ENCODE measurements at places on chromosomes 3 and 15. TPM values are rescaled to one million over a fixed set of nuclear protein-coding genes. Genes with fewer than 3 reads are reported as not detected.

Gene CCDC39
- under 0.01 TPM for total RNA-seq

- DNase-seq: no peak
These were observed 329.6 kb downstream of the UACA start for GRCh38 chr15:70433586-70434324.

Gene MYO5C
- total RNA-seq: under 0.01 TPM

DNA sequence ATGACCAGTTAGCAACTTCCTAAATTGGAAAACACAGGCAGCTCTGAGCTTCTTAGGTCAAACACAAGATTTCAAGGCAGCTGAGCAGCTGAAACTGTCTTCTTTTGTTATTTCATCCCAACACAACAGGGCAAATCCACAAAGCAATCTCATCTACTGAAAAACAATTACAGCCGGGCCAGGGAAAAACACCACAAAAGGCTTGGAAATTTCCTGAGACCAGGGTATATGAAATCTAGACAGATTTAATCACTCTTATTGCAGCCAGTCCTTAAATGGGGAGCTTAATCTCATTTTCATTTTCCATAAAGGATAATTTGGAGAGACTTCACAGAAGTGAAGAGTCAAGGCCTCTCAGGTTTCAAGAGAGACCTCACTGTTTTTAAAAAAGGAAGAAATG is 181.8 kb downstream of the SSR3 start:
- no peak for DNase-seq

GRCh38 chr3:15497964-15498363 is 23.5 kb downstream of the COLQ start:
- DNase-seq: no peak

- peak; percentile 25 for DNase-seq
These were observed 59.1 kb downstream of the TRIM42 start for GRCh38 chr3:140736863-140737460.

DNA sequence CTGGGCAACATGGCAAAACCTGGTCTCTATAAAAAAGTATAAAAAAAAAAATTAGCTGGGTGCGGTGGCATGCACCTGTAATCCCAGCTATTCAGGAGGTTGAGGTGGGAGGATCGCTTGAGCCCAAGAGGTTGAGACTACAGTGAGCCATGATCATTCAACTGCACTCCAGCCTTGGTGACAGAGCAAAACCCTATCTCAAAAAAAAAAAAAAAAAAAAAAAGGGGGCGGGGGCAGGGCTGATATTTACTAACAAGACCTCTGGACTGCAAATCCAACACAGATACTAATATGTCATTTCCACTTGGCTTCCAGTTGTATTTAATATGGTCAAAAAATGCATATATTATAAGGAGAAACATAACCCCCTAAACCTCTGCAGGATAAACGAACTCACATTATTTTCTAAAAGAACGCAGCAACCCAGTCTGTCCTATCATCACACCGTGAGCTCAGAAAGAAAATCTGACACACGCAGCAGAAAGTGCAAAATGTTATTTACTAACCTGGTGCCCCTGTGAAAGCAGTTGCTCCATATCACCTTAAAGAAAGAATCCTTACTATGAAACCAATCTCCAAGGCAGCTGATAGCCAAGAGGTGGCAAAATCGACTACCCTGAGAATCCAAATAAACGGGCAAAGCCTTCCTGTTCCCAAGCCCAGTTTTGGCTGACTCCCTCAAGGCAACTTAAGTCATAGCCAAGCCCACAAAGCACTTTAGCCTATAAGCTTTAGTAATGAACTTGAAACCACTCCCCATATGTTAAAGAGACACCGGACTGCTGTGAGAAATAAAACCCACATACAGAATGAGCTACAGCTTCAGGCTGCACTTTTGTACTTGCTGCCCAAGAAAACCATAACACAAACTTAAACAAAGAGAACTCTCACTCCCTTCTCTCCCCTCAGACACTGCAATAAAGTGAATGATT is 39.3 kb downstream of the PLD1 start:
- DNase-seq: peak; percentile 92

Gene CADPS
- total RNA-seq: 33.1 TPM

Gene HSPBAP1
- 12.4 TPM for total RNA-seq

DNA sequence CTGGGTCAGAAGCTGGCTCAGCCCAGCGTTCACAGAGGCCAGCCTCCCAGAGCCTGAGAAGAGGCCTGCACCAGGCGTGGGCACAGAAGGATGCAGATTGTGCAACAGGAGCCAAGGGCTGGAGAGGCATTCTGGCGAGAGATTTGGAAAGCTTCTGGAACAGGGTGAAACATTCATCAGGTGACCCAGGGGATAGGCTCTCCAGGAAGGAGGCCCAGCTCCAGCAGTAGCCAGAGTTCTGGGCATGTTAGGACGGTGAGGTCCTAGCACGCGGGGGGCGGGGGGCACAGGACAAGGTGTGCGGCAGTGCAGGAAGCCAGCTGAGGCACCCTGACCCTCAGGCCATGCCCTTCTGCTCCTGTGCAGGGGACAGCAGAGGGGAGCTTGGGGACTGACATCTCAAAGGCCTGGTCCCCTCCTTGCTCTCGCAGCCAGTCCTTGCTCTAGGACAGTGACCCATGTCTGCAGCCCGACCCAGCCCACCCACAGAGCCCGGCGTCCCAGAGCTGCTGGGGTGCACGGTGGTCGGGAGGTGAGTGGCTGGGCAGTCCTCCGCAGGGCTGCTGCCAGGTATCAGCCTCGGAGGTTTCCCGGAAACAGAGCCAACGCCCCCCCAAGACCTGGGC is 111.7 kb upstream of the KLF13 start:
- peak; percentile 81 for DNase-seq

DNA sequence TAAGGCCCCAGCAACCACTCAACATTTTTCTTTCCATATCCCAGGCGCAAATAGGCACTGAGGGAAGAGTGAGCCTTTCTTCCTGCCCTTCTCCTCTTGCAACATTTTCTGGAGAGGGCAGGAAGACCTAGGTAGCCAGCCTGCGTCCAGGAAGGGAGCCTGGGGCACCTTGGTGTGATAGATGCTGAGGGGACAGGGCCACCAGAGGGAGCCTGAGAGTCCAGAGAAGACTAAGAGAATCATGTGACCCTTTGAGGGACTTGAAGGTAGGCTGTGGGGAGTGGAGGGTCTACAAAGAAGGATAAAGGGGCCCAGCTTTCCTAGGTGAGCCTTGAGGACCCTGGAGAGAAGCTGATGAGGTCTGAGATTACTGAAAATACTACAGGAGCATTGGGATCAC is 346.6 kb downstream of the CNTN6 start:
- no peak for DNase-seq

Gene STAC
- total RNA-seq: 6.8 TPM

Gene MORC1
- not detected for total RNA-seq

- no peak for DNase-seq
These were observed 23.6 kb upstream of the ATG7 start for GRCh38 chr3:11248596-11248995.

Gene PAQR9
- not detected for total RNA-seq

DNA sequence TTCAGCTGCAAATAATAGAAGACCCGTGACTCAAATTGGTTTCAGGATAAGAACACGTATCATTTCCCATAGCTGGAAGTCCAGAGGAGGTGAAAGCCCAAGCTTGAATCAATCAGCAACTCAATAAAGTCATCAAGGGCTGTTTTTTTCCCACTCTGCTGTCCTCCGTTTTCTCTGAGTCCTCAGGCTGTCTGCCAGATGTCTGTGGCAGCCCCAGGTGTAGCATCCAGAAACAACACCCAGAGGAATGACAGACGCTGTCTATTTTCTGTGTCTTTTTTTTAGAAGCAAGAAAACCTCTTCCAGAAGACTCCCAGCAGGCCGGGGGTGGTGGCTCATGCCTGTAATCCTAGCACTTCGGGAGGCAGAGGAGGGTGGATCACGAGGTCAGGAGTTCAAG is 204.4 kb downstream of the FAM43A start:
- no peak for DNase-seq

Gene SLC22A13
- 0.33 TPM for total RNA-seq

- no peak for DNase-seq
These were observed 3.0 kb downstream of the TRAK1 start for GRCh38 chr3:42094128-42094527.

DNA sequence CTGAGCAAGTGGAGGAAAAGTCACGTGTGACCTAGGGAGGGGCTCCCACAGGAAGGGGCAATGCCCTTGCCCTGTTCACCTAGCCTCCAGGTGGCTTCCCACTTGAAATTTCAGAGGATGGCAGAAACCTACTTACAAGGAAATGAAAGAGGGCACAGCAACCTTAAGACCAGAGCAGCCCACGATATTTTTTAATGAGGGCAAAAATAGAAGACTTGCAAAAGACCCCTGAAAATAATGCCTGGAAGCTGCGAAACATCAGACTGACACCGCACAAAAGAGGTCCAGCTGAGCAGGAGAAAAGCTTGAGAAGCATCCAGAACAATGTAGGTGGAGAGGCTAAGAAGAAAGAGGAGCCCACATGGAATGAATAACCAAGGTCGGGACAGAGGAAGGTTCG is 66.1 kb downstream of the KLF15 start:
- no peak for DNase-seq

- DNase-seq: no peak
These were observed 57.5 kb upstream of the TRPM1 start for GRCh38 chr15:31158858-31159569.

Gene STRIT1
- not detected for total RNA-seq

GRCh38 chr15:42152921-42153698 is 3.3 kb downstream of the PLA2G4F start:
- DNase-seq: no peak

DNA sequence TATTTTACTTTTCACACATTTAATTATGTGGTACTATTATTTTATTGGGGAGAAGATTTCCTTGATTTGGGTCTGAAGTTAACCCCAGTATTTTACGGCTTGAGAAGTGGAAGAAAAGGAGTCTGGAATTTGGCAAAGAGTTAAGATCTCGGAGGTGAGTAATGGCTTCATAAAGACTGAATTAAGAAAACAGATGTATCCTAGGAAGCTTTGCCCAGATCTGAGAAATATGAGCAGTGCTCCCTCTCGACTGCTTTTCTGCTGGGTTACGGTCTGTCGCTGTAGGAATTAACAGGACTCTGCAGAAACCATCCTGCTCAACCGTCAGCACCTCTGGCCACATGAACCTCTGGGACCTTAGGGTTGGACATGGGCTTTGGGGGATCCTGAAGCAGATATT is 163.6 kb upstream of the NDN start:
- DNase-seq: no peak

Gene B3GNT5
- 2.8 TPM for total RNA-seq

Gene CPN2
- not detected for total RNA-seq

Gene LMCD1
- 40.1 TPM for total RNA-seq

DNA sequence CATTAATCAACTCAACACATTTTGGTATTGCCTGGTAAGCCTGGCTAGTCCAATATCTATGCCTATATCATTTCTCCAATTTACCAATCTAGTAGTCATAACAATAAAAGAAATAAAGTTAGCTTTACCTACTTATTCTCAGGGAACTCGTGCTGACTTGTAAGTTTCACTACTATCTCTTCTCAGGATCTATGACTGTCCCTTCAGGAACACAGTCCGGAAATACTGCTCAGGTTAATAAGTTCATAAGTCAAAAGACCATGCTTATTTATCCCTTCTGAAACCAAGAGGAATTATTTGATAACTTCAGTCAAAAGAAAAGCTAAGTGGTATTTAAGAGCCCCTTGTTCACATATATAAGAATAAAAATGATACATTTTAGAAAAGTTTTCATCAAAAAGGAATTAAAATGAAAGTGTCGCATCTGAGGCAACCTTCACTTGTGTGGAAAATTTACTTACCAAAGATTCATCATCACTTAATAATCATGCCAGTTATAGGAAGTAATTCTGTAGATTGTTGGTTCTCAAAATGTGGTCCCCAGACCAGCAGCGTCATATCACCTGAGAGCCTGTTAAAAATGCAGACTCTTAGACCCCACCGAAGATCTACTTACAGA is 15.5 kb upstream of the THRB start:
- no peak for DNase-seq

GRCh38 chr3:107752202-107752990 is 229.6 kb downstream of the BBX start:
- DNase-seq: peak; percentile 51

Gene RYR3
- 0.17 TPM for total RNA-seq

Gene BBX
- 71.2 TPM for total RNA-seq

DNA sequence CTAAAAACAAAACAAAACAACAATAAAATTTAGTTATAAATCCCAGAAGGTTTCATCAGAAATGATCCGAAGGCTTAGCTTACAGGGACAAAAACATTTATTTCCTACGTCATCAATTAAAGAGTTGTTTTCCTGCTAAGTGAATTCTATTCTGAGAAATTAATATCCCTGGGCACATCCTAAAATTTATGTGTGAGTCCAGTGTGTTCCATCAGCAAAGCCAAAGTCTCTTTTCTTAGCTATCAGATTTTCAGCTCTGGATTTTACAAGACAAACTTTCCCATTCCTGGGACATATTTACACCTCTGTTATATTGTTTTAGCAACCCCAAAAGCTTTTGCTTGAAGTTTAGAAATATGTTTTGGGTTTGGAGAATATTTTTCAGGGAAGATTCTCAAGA is 4.4 kb upstream of the TMC3 start:
- no peak for DNase-seq

- DNase-seq: no peak
These were observed 42.0 kb upstream of the MEIS2 start for GRCh38 chr15:37142371-37142770.

DNA sequence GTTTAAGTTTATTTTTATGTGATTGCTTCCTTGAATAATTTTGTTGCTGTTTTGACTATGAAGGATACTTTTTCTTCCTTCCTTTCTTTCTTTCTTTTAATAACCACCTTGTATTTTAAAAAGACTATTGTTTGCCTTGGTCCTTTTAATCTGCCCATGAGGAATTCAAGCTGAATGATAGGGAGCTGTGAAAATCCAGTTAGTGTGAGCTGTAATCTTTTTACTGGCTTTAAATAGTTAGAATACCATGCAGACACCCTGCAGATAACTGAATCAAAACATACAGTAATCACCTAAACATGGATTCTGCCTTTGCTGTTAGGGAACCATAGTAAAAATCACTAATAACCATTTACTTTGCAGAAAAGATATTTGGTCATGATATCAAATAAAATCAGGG is 110.7 kb downstream of the RSRC1 start:
- DNase-seq: no peak

Measured in fibroblast of lung (primary cell).